ENCODE measurements at places on chromosomes 2 and 18.

- DNase-seq: no peak
Observed at GRCh38 chr2:28606986-28607441, 111.2 kb downstream of the PLB1 start.

DNA sequence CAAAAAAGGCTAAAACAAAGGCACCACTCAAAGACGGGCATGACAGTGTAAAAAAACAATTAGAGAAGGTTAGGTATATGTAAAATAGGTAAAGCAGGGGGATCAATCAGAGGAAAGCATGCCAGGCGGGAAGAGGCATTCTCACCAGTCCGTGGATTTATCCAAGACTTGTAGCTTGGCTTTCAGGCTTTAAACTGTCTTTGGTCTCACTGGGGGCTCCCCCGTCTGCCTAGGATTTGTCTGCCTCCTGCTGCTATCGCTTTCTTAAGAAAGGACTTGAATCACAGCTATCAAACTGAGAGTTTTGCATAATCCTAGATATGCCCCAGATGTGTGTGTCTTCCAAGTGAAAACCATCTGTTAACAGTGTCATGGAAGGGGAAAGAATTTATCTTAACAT lies 11.1 kb upstream of the GORASP2 start:
- DNase-seq: no peak

DNA sequence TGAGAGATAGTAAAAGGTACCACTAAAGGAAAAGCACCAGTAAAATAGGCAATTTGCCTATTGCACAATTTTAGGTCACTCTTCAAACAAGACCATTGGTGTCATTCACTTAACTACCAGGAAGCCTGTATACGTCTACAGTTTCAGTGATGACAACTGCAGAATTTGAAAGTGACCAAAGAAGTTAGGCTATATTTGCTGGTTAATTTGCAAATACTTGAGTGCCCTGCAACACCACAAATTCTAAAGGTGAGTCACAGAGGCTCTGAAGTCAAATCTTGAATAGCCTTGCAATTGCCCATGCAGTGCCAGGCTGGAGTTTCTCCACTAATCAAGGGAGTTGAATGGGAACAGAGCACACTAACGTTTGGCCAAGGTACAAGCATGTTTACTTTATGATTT lies 128.7 kb upstream of the CCDC68 start:
- DNase-seq: no peak

DNA sequence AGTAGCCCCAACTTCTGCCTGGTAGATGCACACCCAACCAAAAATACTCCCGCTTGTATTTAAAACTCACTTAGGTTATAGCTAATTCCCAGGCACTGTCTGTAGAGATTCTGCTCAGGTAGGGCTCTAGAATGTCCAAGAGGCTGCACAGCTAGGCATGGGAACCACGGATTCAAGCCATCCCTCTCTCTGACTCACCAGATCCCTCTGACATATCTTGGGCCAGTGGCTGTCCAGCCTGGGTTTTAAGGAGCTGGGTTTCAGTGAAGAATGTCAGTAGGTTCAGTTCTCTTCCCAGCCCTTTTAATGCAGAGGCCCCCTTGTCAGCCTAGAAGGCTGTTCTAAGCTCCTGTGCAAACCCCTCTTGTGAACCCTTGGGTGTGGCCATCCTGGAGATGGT lies 15.9 kb upstream of the IL1R1 start:
- DNase-seq: no peak

- DNase-seq: no peak
Observed at GRCh38 chr2:70684846-70685622, 83.0 kb downstream of the ADD2 start.

GRCh38 chr2:164369366-164369765 lies 251.9 kb downstream of the GRB14 start:
- no peak for DNase-seq

GRCh38 chr2:188893972-188894371 lies 80.2 kb upstream of the COL3A1 start:
- no peak for DNase-seq
